ENCODE measurements at places on chromosomes 5 and 9. TPM values are rescaled to one million over a fixed set of nuclear protein-coding genes. Genes with fewer than 3 reads are reported as not detected.

The DOCK8 gene
- 12.5 TPM for total RNA-seq

The MSX2 gene
- 11.3 TPM for total RNA-seq

The ANKS6 gene
- total RNA-seq = 8.8 TPM

DNA sequence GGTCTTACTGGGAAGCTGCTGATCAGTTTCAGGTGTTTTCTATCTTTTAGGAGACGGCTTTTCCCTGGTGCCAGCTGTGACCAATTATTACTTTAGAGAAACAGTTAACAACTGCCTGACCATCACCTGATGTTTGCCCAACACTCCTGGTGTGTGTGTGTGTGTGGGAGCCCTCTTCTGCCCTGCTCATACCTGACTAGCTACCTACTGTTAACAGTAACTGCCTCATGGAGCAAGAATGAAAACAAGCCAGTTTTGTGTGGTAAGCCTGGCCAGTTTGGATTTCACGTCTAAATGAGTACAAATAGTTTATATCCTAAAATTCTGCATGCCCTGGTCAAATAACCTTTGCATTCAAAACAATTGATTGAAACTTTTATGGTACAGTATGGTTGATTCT lies 46.1 kb upstream of the RIOK2 start:
- no peak for DNase-seq

GRCh38 chr5:176822041-176822792 lies 11.9 kb downstream of the UNC5A start:
- no peak for DNase-seq

- DNase-seq = no peak
Observed at GRCh38 chr5:159409801-159410200, 79.5 kb upstream of the IL12B start.

- DNase-seq = no peak
Observed at GRCh38 chr9:134503301-134504105, 138.1 kb upstream of the COL5A1 start.

DNA sequence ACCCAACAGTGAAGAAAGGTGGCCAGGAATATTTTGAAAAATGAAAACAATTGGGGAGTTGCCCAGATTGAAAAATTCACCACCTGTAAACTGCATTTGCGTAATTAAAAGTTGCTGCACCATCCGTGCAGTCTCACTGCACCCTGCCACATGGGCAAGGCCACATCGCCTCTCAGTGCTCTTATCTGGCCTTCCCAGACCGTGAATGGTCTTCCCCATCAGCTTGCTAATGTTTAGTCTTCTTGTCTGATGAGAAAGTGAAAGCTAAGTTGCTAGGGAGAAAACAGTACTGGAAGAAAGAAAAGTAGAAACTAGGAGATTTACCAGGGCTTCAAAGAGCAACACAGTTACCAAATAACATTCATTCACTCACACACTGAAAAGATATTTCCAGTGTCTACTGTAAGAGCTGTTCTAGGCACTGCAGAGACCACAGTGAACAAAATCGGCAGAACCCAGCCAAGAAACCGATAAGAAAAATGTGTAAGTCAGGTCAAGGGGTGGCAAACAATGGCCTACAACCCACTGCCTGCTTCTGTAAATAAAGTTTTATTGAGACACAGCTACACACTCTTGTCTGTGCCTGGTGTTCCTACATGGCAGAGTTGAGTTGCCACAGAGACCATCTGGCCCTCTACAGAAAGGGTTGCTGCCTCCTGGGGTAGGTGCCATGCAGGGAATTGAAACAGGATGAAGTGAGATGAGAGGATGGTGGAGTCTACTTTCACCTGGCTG lies 51.2 kb upstream of the CTSL start:
- DNase-seq = no peak

DNA sequence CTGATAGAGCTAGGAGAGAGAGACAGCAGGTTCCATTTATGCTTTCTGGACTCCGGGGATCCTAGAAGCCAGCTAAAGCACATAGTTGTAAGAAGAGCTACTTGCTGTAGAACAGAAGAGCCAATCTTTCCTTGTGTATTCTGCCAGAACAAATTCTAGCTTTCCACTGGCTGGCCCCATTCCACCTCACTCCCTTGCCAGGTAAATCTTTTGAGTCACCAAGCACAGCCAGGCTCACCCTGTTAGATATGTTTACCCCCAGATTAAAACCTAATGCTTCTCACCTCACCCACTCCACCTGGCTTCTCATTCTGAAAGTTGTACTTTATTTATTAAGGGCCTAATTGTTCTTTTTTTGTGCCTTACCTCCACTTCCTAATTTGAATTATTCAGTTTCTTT lies 48.9 kb upstream of the CHD1 start:
- DNase-seq = no peak

- DNase-seq = no peak
Observed at GRCh38 chr5:36052538-36052937, 14.1 kb downstream of the UGT3A2 start.

- no peak for DNase-seq
Observed at GRCh38 chr5:169649486-169649885, 12.4 kb downstream of the DOCK2 start.

DNA sequence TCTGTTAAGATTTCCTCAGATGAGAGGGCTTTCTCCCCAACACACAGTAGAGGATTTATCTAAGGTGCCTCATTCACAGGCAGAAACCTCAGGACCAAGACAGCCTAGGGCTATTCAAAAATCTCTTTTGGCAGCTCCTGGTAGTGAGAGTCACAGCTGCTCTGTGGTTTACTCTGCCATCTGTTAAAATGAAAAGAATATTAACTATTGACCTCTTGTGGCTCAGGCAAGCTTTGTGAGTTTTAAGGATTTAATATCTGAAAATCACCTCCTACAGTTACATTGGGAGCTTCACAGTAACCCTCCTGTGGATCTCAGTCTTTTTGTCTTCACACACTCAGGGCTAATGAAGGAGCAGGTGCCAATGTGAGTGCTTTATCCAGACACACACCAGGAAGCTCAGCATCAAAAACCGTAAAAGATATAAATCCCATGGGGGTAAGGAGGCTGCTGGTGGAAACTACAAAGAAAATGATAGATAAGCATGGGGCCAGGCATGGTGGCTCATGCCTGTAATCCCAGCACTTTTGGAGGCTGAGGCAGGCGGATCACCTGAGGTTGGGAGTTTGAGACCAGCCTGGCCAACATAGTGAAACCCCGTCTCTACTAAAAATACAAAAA lies 29.7 kb downstream of the PPP1R2B start:
- no peak for DNase-seq

- DNase-seq = no peak
Observed at GRCh38 chr5:160089531-160089930, 29.7 kb downstream of the PWWP2A start.

GRCh38 chr5:81234801-81235200 lies 1.7 kb downstream of the CKMT2 start:
- DNase-seq = no peak

- DNase-seq = peak; percentile 29
Observed at GRCh38 chr5:107099506-107099905, 571.2 kb downstream of the EFNA5 start.

- no peak for DNase-seq
Observed at GRCh38 chr5:67341478-67341877, 144.9 kb upstream of the CD180 start.

DNA sequence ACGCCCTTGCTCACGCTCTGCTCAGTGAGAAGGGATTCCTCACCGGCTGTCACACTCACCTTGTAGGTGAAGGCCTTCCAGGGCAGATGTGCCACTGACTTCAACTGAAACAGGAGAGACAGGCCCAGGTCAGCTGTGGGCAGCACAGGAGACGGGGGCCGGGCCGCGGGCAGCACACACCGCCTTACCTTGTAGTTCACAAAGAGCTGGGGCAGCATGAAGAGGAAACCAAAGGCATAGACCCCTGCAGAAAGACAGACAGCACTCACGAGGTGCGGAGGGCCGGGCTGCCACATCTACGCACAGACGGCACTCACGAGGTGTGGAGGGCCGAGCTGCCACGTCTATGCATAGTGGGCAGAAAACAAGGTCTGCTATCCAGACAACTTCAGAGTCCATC lies 23.3 kb downstream of the CLPTM1L start:
- no peak for DNase-seq

- DNase-seq = no peak
Observed at GRCh38 chr9:103627731-103628130, 466.4 kb upstream of the SMC2 start.

DNA sequence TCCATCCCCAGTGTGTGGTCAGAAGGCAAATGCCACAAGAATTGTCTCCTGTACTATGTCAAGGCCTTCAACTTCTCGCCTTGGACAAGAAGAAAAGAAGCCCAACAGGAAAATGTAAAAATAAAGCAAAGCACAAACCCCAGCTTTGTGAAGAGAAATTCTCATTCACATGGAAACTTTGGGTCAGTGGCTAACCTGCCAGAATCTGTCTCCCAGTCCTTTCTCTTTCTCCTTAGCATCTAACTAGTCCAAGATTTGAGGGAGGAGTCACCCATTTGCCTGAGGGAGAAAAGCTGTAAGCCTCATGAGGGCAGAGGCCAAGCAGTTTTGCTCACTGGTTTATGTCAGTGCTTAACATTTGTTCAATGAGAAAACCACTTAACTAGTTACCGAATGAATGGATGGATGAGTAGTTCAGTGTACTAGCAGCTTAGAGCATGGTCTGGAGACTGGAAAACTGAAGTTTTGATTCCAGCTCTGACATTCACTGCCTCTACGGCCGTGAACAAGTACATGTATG lies 36.0 kb downstream of the ADAM19 start:
- no peak for DNase-seq

- no peak for DNase-seq
Observed at GRCh38 chr5:6714226-6715041, 1.2 kb downstream of the TENT4A start.
